ENCODE measurements at places on chromosomes 5 and 9. TPM values are rescaled to one million over a fixed set of nuclear protein-coding genes. Genes with fewer than 3 reads are reported as not detected.
A peak's percentile ranks its signal among the peaks of the same experiment; 100 is the strongest.

GRCh38 chr9:95556521-95556920, 39.8 kb upstream of the PTCH1 start:
- no peaks in the 10 kb centered on the region for H3K4me1 ChIP-seq
- no peak for DNase-seq
- H3K36me3 ChIP-seq = no peaks in the 10 kb centered on the region
- peaks cover 20% of the 10 kb centered on the region for H3K27me3 ChIP-seq

The IL4 gene
- polyA plus RNA-seq = not detected

The CDH12 gene
- not detected for polyA plus RNA-seq

DNA sequence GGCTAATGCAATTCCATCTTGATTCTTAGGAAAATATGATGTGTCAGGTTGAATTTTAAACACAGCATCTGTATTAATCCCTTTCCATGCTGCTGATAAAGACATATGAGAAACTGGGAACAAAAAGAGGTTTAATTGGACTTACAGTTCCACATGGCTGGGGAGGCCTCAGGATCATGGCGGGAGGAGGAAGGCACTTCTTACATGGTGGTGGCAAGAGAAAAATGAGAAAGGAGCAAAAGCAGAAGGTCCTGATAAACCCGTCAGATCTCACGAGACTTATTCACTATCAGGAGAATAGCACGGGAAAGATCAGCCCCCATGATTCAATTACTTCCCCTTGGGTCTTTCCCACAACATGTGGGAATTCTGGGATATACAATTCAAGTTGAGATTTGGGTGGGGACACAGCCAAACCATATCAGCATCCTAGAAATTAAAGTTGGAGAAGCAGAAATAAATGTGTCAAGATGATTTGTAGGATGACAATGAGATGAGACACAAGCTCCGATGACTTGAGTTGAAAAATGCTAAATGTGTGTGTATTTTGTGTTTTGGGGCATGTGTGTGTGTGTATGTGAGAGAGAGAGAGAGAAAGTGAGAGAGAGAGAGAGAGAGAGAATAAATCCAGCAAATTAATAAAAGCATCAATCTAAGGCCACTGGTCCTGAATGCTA, 48.5 kb upstream of the ANKRD55 start:
- no peak overlapping the region for H3K27ac ChIP-seq
- H3K4me1 ChIP-seq = no peaks in the 10 kb centered on the region
- H3K4me3 ChIP-seq = no peak overlapping the region
- no peaks in the 10 kb centered on the region for H3K36me3 ChIP-seq
- H3K27me3 ChIP-seq = no peaks in the 10 kb centered on the region

The GNE gene
- 3.8 TPM for polyA plus RNA-seq

DNA sequence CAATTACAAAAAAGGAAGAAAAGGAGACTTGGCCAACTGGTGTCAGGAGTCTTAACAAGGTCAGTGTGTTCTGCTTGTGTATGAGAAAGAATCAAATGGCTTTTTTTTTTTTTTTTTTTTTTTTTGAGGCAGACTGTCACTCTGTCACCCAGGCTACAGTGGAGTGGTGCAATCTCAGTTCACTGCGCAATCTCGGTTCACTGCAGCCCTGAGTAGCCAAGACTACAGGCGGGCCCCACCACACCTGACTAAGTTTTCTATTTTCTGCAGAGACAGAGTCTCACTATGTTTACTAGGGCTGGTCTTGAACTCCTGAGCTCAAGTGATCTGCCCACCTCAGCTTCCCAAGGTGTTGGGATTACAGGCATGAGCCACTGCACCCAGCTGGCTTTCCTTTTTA, 3.1 kb upstream of the IL7R start:
- no peak for DNase-seq
- H3K27me3 ChIP-seq = no peaks in the 10 kb centered on the region
- H3K4me3 ChIP-seq = no peak overlapping the region
- no peaks in the 10 kb centered on the region for H3K36me3 ChIP-seq
- no peak overlapping the region for H3K27ac ChIP-seq

GRCh38 chr5:17402289-17403121, 95.5 kb upstream of the TAF11L2 start:
- no peak overlapping the region for H3K4me3 ChIP-seq
- no peak overlapping the region for H3K27ac ChIP-seq
- no peak for DNase-seq
- no peaks in the 10 kb centered on the region for H3K36me3 ChIP-seq
- no peaks in the 10 kb centered on the region for H3K4me1 ChIP-seq

The OMD gene
- 0.27 TPM for polyA plus RNA-seq

DNA sequence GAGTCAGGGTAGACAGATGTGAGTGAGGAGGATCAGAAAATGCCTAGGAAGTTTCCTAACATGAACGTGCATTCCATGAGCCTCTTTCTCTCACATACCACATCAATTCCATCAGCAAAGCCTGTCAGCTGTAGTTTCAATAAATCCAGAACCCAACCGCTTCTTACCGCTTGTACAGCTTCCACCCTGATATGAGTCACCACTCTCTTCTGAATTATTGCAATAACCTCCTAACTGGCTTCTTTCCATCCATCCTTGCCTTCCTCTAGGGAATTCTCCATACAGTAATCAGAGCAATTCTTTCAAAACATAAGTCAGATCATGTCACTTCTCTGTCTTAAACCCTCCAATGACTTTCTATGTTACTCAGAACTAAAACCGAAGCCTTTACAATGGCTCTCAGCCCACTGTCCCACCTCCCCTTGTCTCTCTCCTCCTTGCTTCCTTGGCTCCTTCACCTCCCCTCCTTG, 8.1 kb upstream of the RAD23B start:
- H3K27ac ChIP-seq = no peak overlapping the region
- DNase-seq = no peak
- H3K4me3 ChIP-seq = no peak overlapping the region
- H3K36me3 ChIP-seq = no peaks in the 10 kb centered on the region

- DNase-seq = no peak
- H3K27ac ChIP-seq = no peak overlapping the region
- no peak overlapping the region for H3K4me3 ChIP-seq
- no peaks in the 10 kb centered on the region for H3K27me3 ChIP-seq
- H3K36me3 ChIP-seq = no peaks in the 10 kb centered on the region
These were observed 79.0 kb upstream of the ZNF608 start for GRCh38 chr5:124825250-124825982.

DNA sequence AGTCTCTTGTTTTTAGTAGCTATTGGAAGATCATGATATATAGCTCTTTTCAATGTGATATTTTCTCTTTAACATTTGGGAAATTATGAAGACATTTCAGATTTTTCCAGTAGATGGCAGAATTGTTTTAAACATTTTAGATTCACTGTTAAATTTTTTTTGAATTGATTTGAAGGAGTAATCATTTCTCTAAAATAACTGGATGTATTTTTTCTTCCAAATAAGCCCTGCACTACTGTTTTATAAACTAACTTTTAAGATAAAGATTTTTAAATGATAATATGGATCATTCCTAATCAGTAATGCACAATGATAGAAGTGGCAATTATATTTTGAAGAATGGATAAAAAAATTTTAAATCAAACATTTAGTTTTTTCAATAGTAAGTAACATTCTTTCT, 14.2 kb downstream of the NDUFAF2 start:
- no peak overlapping the region for H3K4me3 ChIP-seq
- H3K36me3 ChIP-seq = no peaks in the 10 kb centered on the region
- no peak overlapping the region for H3K27ac ChIP-seq
- no peaks in the 10 kb centered on the region for H3K27me3 ChIP-seq

DNA sequence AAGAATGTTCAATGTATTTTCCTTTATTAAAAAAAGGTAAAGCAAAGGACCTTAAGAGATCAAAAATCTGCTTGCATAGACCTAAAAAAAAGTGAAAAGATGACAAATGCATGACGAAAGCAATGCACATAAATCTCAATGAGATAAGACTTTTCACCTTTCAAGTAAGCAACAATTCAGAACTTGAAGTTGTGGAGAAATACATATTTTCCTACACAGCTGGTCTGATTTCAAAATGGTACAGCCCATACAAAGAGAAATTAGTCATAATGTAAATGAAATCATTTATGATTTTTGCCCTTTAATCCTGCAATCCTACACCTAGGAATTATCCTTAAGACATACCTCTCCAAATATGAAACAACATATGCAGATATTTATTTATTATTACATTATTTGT, 568.0 kb downstream of the ANXA1 start:
- no peak overlapping the region for H3K4me3 ChIP-seq
- H3K27ac ChIP-seq = no peak overlapping the region
- DNase-seq = no peak

DNA sequence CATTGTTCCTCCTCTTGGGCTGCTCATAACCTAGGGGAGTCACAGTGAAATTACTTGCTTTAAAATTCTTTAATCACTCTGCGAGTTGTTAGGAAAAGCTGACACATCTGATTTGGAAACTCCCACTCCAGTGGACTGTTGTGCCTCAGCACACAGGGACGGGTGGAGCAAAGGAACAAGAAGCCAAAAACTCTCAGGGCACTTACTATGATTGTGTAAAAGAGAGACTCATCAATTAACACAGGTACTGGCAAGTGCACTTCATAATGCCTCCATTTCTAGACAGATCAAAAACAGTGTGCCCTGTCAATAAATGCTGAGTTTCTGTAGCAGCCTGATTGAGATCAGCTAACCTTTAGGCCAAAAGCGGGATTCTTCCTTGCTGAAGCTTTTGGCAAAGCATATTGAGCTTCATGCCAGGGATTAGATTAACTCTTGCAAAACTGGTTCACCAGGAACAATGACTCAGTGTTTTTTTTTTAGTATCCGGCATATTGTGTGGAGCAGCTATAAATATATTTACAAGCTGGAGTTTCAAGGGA, 55.9 kb downstream of the TMC1 start:
- no peaks in the 10 kb centered on the region for H3K27me3 ChIP-seq
- peak overlapping the region; percentile 82 for H3K27ac ChIP-seq
- peak; percentile 58 for DNase-seq
- no peaks in the 10 kb centered on the region for H3K4me1 ChIP-seq
- H3K36me3 ChIP-seq = no peaks in the 10 kb centered on the region

DNA sequence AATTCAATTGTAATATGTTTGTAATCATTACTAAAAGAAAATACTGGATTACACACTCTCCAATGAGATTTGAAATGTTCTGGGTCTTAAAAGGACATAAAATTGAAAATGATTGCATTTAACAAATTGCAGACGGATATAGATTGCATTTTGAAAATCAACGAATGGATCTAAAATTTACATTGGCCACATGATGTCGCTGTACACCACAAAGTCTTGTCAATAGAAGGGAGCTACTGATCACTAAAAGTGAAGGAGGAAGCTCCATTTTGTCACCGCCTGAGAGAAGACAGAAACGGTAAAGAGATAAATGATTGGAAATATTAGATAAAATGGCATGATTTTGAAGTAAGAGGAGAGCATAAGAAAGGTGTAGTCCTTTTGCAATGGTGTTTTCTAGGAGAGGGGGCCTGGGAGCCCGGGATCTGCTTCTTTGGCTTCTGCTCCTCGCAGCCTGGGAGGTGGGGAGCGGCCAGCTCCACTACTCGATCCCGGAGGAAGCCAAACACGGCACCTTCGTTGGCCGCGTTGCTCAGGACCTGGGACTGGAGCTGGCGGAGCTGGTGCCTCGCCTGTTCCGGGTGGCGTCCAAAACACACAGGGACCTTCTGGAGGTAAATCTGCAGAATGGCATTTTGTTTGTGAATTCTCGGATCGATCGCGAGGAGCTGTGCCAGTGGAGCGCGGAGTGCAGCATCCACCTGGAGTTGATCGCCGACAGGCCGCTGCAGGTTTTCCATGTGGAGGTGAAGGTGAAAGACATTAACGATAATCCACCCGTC, at the start of gene PCDHA1:
Gene PCDHA1 (plus strand): TSS at position 236 of the 782 bp plus-strand sequence.
- H3K36me3 ChIP-seq = no peaks in the 10 kb centered on the region
- H3K4me1 ChIP-seq = no peaks in the 10 kb centered on the region
- no peak for DNase-seq
- H3K27ac ChIP-seq = no peak within 1 kb of the TSS

- no peak overlapping the region for H3K27ac ChIP-seq
- H3K4me1 ChIP-seq = no peaks in the 10 kb centered on the region
These were observed 507.2 kb upstream of the MPDZ start for GRCh38 chr9:13786711-13787110.

The CDH10 gene
- 0.32 TPM for polyA plus RNA-seq

DNA sequence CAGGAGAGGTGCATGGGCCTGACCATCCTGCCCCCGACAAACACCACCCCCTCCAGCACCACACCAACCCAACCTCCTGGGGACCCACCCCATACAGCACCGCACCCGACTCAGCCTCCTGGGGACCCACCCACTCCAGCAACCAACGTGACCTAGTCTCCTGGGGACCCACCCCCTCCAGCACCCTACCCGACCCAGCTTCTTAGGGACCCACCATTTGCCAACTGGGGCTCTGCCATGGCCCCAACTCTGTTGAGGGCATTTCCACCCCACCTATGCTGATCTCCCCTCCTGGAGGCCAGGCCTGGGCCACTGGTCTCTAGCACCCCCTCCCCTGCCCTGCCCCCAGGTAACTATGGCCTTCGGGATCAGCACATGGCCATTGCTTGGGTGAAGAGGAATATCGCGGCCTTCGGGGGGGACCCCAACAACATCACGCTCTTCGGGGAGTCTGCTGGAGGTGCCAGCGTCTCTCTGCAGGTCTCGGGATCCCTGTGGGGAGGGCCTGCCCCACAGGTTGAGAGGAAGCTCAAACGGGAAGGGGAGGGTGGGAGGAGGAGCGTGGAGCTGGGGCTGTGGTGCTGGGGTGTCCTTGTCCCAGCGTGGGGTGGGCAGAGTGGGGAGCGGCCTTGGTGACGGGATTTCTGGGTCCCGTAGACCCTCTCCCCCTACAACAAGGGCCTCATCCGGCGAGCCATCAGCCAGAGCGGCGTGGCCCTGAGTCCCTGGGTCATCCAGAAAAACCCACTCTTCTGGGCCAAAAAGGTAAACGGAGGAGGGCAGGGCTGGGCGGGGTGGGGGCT, 4.6 kb downstream of the CEL start:
- no peaks in the 10 kb centered on the region for H3K4me1 ChIP-seq
- no peak overlapping the region for H3K4me3 ChIP-seq
- no peak for DNase-seq
- no peaks in the 10 kb centered on the region for H3K36me3 ChIP-seq
- H3K27ac ChIP-seq = no peak overlapping the region
- H3K27me3 ChIP-seq = no peaks in the 10 kb centered on the region

The ANKRD20A1 gene
- not detected for polyA plus RNA-seq

The HMHB1 gene
- polyA plus RNA-seq = not detected

DNA sequence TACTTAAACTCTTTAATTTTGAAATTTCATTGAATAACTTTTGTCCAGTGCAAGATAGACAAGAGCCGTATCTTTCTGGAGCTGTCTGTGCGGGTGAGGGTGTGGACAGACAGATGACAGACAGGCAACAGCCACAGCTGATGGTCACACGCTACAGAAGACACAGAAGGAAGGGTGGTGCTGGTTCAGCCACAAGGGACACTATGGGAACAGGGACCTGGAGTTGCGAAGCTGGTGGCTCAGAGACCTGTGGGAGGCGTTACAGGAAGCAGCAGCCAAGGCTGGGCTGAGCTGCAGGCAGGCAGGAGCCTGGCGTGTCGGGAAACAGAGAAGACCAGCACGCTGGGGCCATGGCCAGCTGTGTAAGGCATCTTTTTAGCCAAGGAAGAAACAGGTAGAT, 104.4 kb downstream of the WNK2 start:
- no peaks in the 10 kb centered on the region for H3K4me1 ChIP-seq
- no peak for DNase-seq
- no peak overlapping the region for H3K27ac ChIP-seq
- H3K4me3 ChIP-seq = no peak overlapping the region
- H3K27me3 ChIP-seq = no peaks in the 10 kb centered on the region
- no peaks in the 10 kb centered on the region for H3K36me3 ChIP-seq

- no peak for DNase-seq
- peaks cover 18% of the 10 kb centered on the region for H3K4me1 ChIP-seq
- no peaks in the 10 kb centered on the region for H3K36me3 ChIP-seq
- no peak overlapping the region for H3K4me3 ChIP-seq
- no peak overlapping the region for H3K27ac ChIP-seq
These were observed 497.1 kb downstream of the ARHGEF28 start for GRCh38 chr5:74122979-74123590.

GRCh38 chr5:26833596-26833995, 204.8 kb downstream of the CDH9 start:
- no peak overlapping the region for H3K4me3 ChIP-seq
- H3K27me3 ChIP-seq = no peaks in the 10 kb centered on the region
- DNase-seq = no peak
- H3K27ac ChIP-seq = no peak overlapping the region
- H3K4me1 ChIP-seq = no peaks in the 10 kb centered on the region

Measured in small intestine (tissue), 16 donors.